ENCODE measurements at places on chromosomes 2 and 18.
A peak's percentile ranks its signal among the peaks of the same experiment; 100 is the strongest.

DNA sequence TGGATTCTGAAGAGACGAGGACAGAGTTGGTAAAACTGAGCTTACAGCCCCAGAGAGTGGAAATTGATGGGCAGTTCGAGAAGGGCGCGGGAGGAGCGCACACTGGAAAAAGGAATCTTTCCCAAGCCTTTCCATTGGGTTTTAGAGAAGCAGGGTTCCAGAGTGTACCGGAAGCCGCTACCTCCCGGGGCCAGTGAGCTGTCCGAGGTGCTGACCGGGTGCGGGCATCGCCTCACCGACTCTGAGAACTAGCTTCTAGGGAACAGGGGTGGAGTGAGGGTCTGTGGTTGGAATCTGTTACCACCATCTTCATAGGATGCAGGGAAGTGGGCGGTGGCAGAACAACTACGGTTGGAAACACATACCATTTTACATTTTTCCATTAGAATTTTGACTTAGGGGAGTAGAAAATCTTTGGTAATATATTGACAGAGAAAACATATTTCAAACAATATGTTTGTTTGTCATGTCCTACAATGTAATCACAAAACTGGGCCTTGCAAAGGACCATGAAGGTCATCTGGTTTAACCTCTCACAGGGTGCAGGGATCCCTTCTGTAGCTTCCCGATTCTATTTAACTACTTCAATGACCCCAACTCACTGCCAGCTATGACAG lies 724 bp downstream of the NMS start:
- DNase-seq = peak; percentile 88

GRCh38 chr2:15788830-15789229 lies 151.5 kb upstream of the MYCN start:
- no peak for DNase-seq

DNA sequence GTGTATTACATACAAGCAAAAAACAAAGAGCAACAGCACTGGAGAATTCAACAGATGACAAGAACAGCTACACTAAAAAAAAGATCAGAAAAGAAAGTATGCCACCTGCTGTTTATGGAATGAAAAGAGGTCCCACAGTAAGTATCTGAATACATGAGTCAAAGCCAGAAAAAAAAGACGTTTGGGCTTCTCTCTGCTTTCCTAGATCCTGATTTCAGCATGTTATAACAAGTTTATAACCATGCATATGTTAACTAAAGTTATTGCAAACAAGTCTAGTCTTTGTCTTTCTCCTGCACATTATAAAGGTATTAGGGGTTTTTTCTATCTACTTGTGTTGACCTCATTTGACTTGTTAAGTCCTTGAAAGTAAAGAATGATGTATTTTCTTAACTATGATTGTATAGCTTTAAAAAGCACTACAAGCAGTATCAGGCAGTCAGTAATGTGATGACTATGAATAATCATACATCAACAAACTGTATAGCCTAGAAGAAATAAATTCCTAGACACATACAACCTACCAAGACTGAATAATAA lies 108.5 kb upstream of the COL5A2 start:
- DNase-seq = no peak

DNA sequence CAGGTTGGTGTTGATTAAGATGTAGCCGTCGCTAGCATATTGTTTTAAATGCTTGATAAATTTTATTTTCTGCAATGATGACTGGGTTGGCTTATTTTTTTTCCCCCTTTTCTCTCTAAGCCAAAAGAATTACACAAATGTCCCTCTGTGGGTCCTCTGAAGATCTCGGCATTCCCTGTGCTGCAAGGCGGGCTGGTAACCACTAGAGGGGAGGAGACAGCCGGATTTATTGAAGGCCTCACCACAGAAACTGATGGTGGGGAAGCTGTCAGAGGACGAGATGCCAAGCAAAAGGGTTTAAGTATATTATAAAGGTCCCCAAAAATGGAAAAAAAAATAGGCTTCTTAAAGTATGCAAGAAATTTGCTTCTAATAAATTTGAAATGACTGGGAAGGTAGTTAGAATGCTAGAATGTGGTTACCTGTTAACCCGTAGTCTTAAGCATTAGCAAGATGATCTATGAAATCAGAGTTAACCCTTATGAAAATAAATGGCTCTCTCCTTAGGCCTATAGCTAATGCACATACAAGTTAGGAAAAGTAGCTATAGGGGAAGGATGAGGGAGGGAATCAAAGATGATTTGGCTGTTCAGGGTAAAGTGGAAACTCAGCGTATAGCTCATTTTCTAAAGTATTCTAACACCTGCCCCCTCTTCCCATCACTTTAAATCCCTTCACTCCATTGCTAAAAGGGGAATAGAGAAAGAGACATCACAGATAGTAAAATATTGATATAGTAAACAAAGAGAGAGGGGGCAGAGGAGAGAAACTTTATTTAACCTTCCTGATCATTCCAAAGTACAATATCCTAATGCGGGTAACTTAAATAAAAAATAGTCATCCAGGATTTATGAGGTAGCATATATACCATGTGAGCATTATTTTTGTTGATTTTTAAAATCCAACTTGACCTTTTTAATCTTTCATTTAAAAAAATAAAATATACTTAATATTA lies 894.5 kb upstream of the POU3F3 start:
- peak; percentile 71 for DNase-seq

DNA sequence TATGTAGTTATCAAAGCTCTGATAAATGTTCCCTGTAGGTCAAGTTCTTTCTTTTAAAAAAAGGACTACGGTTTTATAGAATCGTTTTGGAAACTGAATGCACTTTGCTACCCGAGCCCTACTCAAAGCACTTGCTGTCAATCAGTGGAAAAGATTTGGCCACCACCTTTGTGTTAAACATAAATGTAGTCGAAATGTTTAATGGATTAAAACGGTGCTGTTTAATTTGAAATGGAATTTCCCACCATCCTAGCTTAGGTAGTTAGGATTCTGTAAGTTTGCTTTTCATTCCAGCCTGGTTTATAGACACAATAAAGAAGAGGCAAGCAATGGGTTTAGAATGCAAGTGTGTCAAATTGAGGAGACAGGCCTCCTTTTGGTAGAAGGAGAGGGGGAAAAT lies 69.4 kb upstream of the MMADHC start:
- no peak for DNase-seq

DNA sequence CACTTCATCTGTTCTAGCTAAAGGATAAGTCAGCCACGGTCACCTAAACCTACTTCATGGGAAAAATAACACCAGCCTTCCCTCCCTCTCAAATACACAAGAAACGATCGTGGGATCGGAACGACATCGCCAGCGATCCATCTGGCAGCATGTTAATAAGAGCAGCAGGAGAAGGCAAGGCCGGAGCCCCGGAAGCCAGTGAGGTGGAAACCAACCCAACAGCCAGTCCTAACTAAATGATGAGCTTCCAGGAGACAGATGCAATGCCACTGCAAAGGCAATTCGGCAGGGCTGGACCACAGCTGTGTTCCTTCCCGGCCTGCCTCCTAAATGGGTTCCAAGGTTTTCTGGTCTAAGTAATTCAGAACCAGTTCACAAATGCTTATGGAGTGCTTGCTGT lies 117.5 kb downstream of the TMEM163 start:
- DNase-seq = no peak

DNA sequence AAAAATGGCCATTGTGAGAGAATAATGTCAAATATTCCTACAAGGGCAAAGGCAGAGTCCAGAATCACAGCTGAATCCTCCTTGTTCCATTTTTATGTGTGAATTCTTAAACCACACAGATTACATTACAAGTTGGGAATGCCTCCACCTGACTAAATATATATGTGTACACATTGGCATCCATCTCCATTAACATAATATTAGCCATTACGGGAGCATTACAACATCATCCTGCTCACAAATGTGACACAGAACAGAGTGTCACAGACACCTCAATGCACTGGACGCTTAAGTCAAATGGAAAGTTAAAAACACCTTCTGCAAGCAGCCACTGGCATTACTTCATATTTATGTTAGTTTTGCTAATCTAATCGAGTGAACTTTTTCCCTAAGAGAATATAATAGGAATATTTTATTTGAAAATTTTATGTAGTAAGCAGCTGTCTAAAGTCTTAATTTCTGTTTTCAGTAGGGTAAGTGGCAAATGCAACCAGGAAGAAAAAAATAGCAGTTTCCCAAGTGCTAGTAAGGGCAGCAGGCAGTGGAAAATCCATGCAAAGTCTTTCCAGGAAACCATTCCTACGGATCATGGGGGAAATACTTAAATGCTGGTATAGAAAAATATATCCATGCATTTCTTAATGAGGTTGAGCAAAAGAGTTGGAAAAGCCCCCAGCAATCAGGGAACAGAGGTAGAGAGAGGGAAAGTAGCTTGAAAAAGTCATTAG lies 255.6 kb downstream of the OSR1 start:
- no peak for DNase-seq

- no peak for DNase-seq
Measured at GRCh38 chr2:238220892-238221521, 17.5 kb upstream of the ILKAP start.

DNA sequence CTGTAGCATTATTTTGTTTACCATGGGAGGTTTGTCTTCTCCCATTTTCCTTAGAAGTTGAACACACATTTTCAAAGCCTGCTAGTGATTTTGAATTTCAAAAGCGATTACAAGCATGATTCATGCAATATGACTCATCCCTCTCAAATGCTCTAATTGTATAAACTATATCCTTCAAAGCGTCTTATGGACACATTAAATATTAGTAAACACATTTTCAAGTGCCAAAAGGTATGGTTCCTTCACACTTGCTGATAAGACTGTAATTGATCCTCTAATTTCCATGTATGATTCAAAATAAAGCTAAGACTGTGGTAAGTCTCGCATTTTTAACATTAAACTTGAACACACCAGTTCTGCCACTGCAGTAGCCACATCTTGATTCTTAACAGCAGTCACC lies 512.9 kb downstream of the LRRTM4 start:
- DNase-seq = no peak

DNA sequence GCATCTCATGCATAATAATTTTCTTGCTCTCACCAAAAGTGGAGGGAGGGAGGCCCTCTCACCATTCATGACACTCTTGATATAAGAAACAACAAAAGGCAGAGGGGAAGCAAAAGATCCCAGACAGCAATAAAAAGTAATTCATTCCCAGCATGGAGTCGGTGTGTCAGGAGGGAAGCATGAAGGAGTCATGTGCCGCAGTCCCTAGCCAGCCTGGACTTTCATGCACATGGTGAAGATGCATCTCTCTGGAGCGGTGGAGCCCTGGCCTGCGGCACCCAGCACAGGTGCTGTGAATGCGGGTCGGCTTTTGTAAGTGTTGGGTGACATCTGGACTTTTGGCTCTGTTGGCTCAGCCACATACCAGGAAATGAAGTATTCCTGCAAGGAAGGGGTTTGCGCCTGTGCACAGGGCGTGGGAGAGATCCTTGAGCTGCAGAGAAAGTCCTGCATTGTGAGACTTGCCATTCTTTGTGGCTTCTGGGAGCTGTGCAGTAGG lies 119.4 kb downstream of the COPS8 start:
- DNase-seq = no peak

DNA sequence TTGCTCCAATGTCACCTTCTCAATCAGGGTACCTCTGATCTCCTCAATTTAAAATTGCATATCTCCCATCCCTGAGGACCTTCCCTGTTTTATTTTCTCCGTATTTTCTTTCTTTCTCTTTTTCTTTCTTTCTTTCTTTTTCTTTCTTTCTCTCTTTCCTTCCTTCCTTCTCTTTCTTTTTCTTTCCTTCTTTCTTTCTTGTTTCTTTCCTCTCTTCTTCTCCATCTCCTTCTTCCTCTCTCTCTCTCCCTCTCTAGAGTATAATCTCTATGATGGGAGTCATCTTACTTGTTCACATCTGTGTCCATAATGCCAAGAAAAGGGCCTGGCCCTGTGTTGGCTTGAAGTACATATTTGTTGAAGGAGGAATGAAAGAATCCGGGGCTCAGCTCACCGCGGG lies 21.3 kb upstream of the SIX2 start:
- no peak for DNase-seq

- no peak for DNase-seq
Measured at GRCh38 chr2:11395389-11395788, 51.0 kb upstream of the ROCK2 start.

- no peak for DNase-seq
Measured at GRCh38 chr2:150190546-150190945, 296.9 kb downstream of the RND3 start.

GRCh38 chr2:35510636-35511035 lies 844.9 kb upstream of the CRIM1 start:
- DNase-seq = no peak

GRCh38 chr2:205646680-205647079 lies 35.6 kb upstream of the NRP2 start:
- no peak for DNase-seq

- DNase-seq = no peak
Measured at GRCh38 chr2:220241423-220241822, 614.0 kb downstream of the SLC4A3 start.

DNA sequence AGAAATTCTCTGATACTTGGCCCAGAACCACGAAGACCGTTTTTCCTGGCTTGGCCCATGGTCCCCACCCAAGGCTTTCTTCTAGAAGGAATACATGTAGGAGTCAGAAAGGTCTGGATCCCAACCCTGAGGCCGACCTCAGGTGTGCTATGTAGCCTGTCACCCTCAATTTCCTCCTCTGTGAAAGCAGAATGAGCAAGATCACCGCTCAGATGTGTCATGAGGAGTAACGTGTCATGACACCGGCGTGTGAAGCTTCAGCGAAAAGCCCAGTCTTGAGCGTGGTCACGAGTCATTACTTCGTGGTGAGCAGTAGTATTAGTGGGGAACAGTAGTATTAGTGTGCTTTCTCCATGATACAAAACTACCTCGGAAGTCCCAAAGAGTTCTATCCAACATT lies 103.4 kb downstream of the ALPK2 start:
- DNase-seq = no peak

- no peak for DNase-seq
Measured at GRCh38 chr18:32956591-32957315, 183.9 kb upstream of the KLHL14 start.

- no peak for DNase-seq
Measured at GRCh38 chr2:127568128-127568527, 32.6 kb downstream of the MYO7B start.

- no peak for DNase-seq
Measured at GRCh38 chr2:199851883-199852282, 891 bp upstream of the FTCDNL1 start.

GRCh38 chr2:1747065-1747941 lies 3.0 kb upstream of the PXDN start:
- peak; percentile 7 for DNase-seq

GRCh38 chr18:23207191-23207955 lies 72.1 kb downstream of the CABLES1 start:
- no peak for DNase-seq

DNA sequence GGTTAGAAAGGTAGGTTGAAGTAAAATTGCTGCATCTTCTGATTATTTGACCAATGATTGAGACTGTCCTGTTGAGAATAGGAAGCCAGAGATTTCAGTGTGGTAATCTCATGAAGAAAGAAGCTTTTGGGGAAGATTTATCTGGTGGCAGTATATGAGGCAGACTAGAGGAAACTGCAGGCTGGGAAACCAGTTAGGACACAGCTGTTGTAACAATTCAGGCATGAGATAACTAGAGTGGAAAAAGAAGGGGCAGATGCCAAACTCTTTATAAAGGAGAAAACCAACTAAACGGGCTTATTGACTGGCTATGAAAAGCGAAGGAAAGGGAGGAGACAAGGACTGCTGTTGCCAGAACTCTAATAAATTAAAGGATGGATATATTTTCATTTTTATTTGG lies 155.6 kb downstream of the TTC27 start:
- no peak for DNase-seq

Measured in kidney (tissue), 22 donors.